ENCODE measurements at places on chromosomes 3 and 15.

- peak; percentile 64 for DNase-seq
Measured at GRCh38 chr15:40095371-40096093, 13.1 kb downstream of the BMF start.

- DNase-seq = no peak
Measured at GRCh38 chr3:107428051-107428858, 51.0 kb downstream of the CCDC54 start.

DNA sequence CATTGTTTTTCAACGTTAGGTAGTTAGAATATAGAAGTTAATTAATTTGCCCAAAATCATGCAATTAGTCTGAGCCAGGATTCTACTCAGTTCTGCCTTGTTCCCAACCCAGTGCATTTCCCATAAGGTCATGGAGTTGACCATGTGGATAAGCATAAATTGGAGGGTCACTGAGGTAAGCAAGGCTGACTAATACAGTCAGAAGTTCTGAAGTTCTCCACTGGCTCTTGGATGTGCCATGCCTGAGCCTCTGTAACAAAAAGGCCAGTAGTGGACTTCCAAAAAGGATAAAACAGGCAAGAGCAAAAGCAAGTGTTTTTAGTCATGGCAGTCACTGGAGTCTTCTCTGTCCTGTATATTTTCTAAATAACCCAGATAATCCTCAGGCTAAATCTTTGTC, 124.4 kb upstream of the PHLDB2 start:
- no peak for DNase-seq

- DNase-seq = no peak
Measured at GRCh38 chr3:28218071-28218916, 23.1 kb upstream of the CMC1 start.

- no peak for DNase-seq
Measured at GRCh38 chr3:184180165-184180564, 5.5 kb downstream of the AP2M1 start.

- DNase-seq = no peak
Measured at GRCh38 chr15:78243491-78243941, 9.2 kb upstream of the ACSBG1 start.

GRCh38 chr3:192239956-192240355, 487.4 kb downstream of the FGF12 start:
- DNase-seq = no peak

DNA sequence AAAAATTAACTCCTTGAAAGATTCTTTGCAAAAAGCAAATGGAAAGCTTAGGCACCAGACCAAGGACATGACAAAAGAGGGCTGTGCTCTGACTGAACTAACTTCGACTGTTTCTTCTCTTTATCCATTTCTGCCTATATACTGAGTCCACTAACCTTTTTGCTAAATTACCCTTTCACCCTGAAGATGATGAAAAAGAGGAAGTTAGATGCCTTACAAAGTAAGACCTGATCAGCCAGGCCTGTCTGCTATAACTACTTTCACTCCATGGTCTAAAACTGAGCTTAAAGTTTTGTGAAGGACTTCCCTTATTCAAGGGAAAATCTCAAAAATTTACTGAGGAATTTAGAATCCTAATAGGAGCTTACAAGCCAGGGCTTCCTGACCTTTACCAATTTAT, 6.2 kb upstream of the IGSF10 start:
- no peak for DNase-seq

DNA sequence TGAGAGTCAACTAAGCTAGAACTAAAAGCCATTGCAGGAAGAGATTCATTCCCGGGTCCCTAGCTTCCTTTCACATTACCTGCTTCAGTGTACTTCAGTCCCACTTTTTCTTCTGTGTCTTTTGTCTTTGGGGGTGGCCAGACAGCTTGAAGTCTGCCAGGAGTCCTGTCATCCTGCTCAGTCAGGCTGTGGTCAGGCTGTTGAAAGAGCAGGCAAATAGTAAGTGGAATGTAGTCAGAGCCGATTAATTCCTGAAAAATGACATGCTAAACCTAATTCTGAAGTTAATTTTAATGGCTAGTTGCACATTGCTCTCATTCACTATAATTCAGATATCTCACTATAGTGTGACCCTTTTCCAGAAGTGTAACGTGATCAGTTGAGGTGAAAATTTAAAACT, 129.6 kb downstream of the FMN1 start:
- DNase-seq = no peak

All from spleen (tissue), 13 donors.